ENCODE measurements at places on chromosomes 5 and 9. TPM values are rescaled to one million over a fixed set of nuclear protein-coding genes. Genes with fewer than 3 reads are reported as not detected.

MARVELD2 gene
- 21.6 TPM for total RNA-seq

INSYN2B gene
- total RNA-seq = not detected

DNA sequence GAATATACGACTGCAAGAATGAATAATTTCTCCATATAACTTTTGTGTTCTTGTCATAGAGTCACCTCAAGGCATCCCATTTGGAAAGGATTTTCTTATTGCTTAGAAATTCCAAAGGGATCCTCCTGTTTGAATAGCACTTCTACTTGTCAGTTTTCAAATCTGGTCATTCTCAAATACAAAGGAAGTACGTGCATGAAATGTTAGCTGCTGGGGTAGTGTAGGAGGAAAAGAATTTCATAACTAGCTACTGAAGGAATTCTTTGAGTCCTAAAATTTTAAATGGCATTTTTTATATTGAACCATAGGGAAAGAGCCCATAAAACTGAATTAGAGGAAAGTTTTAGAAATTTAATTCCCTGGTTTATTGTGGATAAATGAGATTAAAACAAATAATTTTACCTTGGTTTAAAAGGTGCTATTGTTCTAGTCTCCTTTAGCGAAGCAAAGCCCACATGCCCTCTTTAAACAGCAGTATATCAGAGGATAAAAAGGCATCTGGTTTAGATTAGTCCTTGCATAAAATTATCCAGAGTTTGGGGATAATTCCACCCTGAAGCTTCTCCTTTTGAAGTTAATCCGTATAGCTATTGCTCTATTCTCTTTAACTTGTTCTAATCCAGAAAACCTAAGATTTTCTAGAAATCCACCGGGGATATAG, 2.0 kb upstream of the MPDZ start:
- no peaks in the 10 kb centered on the region for H3K27me3 ChIP-seq
- no peak overlapping the region for H3K27ac ChIP-seq
- H3K4me1 ChIP-seq = no peaks in the 10 kb centered on the region
- DNase-seq = no peak
- H3K4me3 ChIP-seq = no peak overlapping the region
- no peaks in the 10 kb centered on the region for H3K36me3 ChIP-seq

FBN2 gene
- total RNA-seq = 0.46 TPM

SMIM23 gene
- total RNA-seq = not detected

DNA sequence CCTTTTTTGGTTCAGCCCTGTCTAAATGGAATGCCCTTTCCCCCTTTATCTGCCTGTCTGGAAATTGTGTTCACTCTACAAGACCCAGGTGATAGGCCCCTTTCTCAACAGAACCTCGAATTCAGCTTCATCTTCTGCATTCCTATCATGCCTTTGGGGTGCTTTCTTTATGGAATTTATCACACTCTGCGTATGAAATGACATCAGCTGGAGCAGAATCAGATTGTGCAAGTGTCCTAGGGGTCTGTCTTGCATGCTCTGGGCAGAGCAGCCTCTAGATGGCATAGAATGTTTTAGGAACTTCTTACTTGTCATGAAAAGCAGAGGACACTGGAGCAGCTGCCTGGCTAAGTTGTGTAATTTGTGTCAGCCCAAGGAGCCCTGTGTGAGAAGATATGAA, 84.9 kb downstream of the ISL1 start:
- no peaks in the 10 kb centered on the region for H3K36me3 ChIP-seq
- DNase-seq = no peak
- no peaks in the 10 kb centered on the region for H3K27me3 ChIP-seq

GRCh38 chr9:19342947-19343346, 37.1 kb downstream of the RPS6 start:
- H3K27ac ChIP-seq = peak overlapping the region; percentile 37
- DNase-seq = no peak
- H3K4me3 ChIP-seq = no peak overlapping the region
- H3K27me3 ChIP-seq = no peaks in the 10 kb centered on the region
- no peaks in the 10 kb centered on the region for H3K36me3 ChIP-seq

DNA sequence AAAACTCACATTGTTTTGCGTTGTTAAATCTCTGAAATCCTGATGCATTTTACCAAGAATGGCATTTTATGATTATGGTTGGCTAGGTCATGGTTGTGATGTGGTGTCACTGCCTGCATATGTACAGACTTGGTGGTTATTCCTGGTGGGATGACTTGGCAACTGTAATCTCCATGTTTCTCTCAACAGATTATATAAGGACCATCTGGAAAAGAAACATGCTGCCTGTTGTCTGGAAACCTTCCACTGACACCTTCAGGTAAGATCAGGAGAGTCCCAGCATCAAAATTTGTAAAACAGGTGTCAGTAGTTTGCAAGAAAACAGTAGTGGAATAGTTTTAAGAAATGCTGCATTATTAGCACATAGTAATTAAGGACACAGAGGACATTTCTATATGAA, 3.0 kb upstream of the ACER2 start:
- no peak overlapping the region for H3K4me3 ChIP-seq
- DNase-seq = no peak
- H3K27me3 ChIP-seq = no peaks in the 10 kb centered on the region
- H3K4me1 ChIP-seq = no peaks in the 10 kb centered on the region
- H3K36me3 ChIP-seq = no peaks in the 10 kb centered on the region

DNA sequence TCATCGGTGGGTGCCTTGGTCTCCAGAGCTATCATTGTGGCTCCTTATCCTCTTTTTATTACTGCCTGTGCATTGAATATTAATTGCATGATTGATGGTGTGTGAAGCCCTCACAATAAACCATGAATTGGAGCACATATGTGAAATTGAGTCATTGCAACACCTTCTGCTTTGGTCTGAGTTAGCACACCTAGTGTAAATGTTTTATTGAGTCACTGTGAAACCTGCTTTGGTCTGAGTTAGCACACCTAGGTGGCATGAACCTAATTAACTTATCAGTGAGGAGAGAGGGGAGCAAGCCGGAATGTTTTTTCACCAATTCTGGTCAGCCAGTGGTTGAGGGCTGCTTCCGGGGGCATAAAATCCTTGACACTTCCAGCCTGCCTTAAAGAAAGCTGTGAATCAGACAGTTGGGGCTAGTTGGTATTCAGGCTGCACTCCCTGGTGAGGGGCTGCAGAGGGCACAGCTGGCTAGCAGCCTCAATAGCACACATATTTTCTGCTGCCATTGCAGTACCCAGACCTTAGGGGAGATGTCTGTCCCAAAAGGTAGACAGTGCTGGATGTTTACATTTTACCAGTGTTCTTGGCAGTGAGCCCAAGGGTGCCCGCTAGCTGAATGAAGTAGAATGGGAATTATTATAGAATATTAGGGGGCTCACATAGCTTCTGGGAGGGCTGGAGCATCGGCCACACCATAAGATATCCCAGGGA, 76.5 kb upstream of the GOLM1 start:
- no peak overlapping the region for H3K4me3 ChIP-seq
- H3K27me3 ChIP-seq = no peaks in the 10 kb centered on the region
- no peaks in the 10 kb centered on the region for H3K4me1 ChIP-seq
- no peaks in the 10 kb centered on the region for H3K36me3 ChIP-seq
- H3K27ac ChIP-seq = no peak overlapping the region

DNA sequence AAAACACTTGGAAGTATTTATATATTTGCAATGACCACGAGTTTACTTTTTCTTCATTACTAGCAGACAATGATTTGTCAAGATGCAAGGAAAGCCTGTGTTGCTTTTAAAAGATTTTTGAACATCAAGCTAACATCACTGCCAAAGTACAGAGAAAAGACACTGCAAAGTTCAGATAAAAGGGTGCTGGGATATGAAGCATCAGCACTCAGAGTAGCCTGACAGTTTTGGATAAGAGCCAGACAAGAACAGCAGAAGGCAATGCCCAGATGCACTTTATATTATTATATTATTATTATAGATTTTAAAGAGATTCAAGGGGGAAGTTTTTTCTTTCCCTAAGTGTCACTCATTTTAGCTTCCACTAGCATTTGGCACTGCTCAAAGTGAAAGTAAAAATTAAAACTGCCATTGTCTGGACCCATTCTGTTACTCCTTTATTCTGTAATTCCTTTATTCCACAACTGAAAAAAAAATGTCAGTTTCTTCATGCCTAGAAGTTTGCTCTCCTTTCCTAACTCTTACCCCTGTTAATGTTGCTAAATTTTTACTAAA, 240.6 kb downstream of the EFNA5 start:
- H3K4me1 ChIP-seq = no peaks in the 10 kb centered on the region
- no peaks in the 10 kb centered on the region for H3K27me3 ChIP-seq

EQTN gene
- not detected for total RNA-seq

DNA sequence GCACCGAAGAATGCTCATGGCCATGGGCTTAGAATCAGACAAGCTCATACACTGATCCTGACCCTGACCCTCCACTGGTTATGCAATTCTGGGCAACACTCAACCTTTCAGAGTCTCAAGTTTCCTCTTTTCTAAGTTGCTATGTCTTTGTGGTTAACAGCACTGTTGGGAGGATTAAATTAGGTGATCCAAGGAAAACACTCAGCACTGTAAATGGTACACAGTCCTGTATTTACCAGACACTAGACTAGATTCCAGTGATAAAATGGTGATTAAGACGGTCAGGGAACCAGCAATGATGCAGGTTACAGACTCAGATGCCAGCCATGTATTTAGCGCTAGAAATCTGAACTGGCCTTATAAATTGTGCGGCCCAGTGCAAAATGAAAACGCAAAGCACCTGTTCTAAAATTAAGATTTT, 8.1 kb downstream of the ARL15 start:
- no peaks in the 10 kb centered on the region for H3K36me3 ChIP-seq
- no peak overlapping the region for H3K4me3 ChIP-seq
- DNase-seq = no peak
- no peak overlapping the region for H3K27ac ChIP-seq

HAND1 gene
- total RNA-seq = not detected

GRCh38 chr5:109922381-109922995, 232.8 kb downstream of the MAN2A1 start:
- peaks cover 6% of the 10 kb centered on the region for H3K4me1 ChIP-seq
- H3K4me3 ChIP-seq = no peak overlapping the region
- no peaks in the 10 kb centered on the region for H3K36me3 ChIP-seq

DNA sequence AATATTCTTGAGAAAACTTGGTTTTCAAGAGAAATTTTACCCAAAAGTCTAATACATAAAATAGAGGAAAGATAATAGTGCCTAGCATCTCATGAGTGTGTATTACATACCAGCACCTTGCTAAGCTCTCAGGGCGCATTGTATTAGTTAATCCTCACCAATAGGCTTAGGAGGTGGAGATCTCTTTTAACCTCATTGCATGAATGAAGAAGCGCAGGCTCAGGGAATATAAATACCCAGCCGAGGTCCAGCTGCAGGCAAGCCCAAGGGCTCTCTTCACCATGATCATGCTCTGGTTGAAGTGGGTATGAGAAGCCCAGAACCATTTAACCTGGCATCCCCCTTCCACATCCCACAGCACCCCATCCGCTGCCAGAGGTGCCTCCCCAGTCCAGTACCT, 46.0 kb downstream of the CAMK2A start:
- H3K36me3 ChIP-seq = no peaks in the 10 kb centered on the region
- H3K4me1 ChIP-seq = no peaks in the 10 kb centered on the region
- no peak overlapping the region for H3K27ac ChIP-seq
- no peak overlapping the region for H3K4me3 ChIP-seq
- no peak for DNase-seq
- no peaks in the 10 kb centered on the region for H3K27me3 ChIP-seq

GRCh38 chr5:149392718-149393117, 13.6 kb upstream of the IL17B start:
- H3K36me3 ChIP-seq = no peaks in the 10 kb centered on the region
- H3K4me1 ChIP-seq = no peaks in the 10 kb centered on the region
- no peaks in the 10 kb centered on the region for H3K27me3 ChIP-seq
- H3K4me3 ChIP-seq = no peak overlapping the region
- H3K27ac ChIP-seq = no peak overlapping the region

- no peak overlapping the region for H3K4me3 ChIP-seq
- DNase-seq = no peak
- H3K27ac ChIP-seq = no peak overlapping the region
- H3K36me3 ChIP-seq = no peaks in the 10 kb centered on the region
- no peaks in the 10 kb centered on the region for H3K27me3 ChIP-seq
- no peaks in the 10 kb centered on the region for H3K4me1 ChIP-seq
Observed at GRCh38 chr9:132506977-132507669, 75.3 kb upstream of the BARHL1 start.

- DNase-seq = no peak
- H3K36me3 ChIP-seq = no peaks in the 10 kb centered on the region
- no peak overlapping the region for H3K27ac ChIP-seq
- H3K4me3 ChIP-seq = no peak overlapping the region
- H3K27me3 ChIP-seq = no peaks in the 10 kb centered on the region
- H3K4me1 ChIP-seq = no peaks in the 10 kb centered on the region
Observed at GRCh38 chr9:129170229-129170628, 7.8 kb downstream of the IER5L start.

- H3K36me3 ChIP-seq = no peaks in the 10 kb centered on the region
- no peak overlapping the region for H3K4me3 ChIP-seq
- no peaks in the 10 kb centered on the region for H3K27me3 ChIP-seq
- no peak for DNase-seq
- no peaks in the 10 kb centered on the region for H3K4me1 ChIP-seq
Observed at GRCh38 chr5:3584724-3585531, 10.7 kb upstream of the IRX1 start.

GRCh38 chr5:32390819-32391591, 53.5 kb downstream of the ZFR start:
- H3K36me3 ChIP-seq = peaks cover 58% of the 10 kb centered on the region
- no peak overlapping the region for H3K4me3 ChIP-seq
- no peaks in the 10 kb centered on the region for H3K4me1 ChIP-seq
- no peak for DNase-seq
- no peaks in the 10 kb centered on the region for H3K27me3 ChIP-seq

DNA sequence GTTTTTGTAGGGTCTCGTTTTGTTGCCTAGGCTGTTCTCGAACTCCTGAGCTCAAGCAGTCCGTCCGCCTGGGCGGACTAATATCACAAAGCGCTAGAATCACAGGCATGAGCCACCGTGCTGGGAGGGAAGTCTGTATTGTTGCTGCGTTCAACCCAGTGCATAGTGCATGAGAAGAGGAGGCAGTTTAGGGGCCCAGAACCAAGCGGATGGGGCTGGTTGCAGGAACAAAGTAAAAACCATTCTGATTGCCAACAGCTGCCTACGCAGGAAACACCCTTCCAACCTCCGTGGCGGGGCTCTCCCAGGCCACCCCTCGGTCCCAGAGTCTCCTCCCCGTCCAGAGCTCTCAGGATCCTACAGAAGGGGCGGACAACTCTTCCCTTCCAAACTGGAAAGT, 87.1 kb downstream of the ANXA2R start:
- no peak for DNase-seq
- peaks cover 4% of the 10 kb centered on the region for H3K27me3 ChIP-seq
- no peaks in the 10 kb centered on the region for H3K4me1 ChIP-seq
- no peak overlapping the region for H3K27ac ChIP-seq

SPATA31D4 gene
- not detected for total RNA-seq

- no peaks in the 10 kb centered on the region for H3K4me1 ChIP-seq
- H3K27me3 ChIP-seq = no peaks in the 10 kb centered on the region
- H3K27ac ChIP-seq = no peak overlapping the region
- H3K36me3 ChIP-seq = no peaks in the 10 kb centered on the region
- H3K4me3 ChIP-seq = no peak overlapping the region
- DNase-seq = no peak
Observed at GRCh38 chr5:86986837-86987236, 280.8 kb upstream of the RASA1 start.

- no peak overlapping the region for H3K27ac ChIP-seq
- no peaks in the 10 kb centered on the region for H3K4me1 ChIP-seq
- no peak overlapping the region for H3K4me3 ChIP-seq
- H3K36me3 ChIP-seq = no peaks in the 10 kb centered on the region
- no peak for DNase-seq
- H3K27me3 ChIP-seq = no peaks in the 10 kb centered on the region
Observed at GRCh38 chr5:112320408-112320807, 98.7 kb downstream of the EPB41L4A start.

GRCh38 chr5:78698191-78698791, 49.7 kb upstream of the LHFPL2 start:
- no peaks in the 10 kb centered on the region for H3K4me1 ChIP-seq
- no peak overlapping the region for H3K4me3 ChIP-seq
- no peaks in the 10 kb centered on the region for H3K36me3 ChIP-seq
- DNase-seq = no peak

All from right lobe of liver (tissue), 6 donors.